ENCODE measurements at places on chromosomes 5 and 9.

DNA sequence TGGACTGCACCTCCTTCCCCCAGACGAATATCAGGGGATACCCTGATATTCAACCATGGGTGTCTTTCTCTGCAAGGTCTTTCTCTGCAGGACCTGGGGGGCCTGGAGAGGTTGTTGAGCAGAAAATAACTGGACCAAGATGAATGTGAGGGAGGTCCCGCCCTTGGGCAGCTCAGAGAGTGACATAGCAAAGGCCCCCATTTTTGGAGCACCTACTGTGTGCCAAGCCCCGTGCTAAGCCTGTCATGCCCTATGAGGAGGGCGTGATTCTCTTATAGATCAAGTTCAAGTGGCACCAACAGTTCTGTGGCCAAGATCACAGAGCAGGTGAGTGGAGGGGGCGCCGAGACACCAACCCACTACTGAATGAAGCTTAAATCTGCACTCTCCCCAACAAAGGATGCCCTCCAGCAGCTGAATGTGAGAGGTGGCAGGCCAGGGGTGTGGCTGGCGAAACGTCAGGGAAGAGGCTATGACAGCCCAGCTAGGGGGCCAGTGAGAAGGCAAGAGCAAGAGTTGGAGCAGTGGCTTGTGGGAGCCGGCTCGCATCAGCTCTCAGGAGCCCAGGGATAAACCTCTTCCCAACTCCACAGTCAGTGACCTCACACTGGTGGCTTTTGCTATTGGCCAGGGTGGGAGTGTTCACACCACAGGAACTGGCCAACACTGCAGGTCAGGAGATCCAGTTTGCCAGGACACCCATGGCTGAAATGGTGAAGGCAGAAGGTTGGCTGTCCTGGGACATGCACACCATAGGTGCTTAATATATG is 5.3 kb downstream of the SARDH start:
- DNase-seq = no peak

DNA sequence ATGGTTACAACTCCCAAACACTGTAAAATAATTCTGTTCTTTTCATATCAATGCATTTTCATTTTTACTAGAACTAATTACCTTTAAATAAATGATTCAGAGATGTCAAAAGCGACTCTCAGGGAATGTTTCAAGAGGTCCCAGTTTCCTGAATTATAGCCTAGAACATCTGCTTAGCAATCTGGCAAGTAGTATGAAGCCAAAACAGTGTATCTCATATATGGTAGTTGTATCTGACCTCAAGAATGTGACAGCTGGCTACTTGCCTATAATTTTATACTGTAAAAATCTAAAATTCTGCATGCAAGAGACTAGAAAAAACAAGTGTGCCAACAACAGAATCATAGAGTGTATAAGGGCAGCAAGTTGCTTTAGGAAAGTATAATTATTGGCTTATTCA is 187.7 kb upstream of the POU5F2 start:
- no peak for DNase-seq

- no peak for DNase-seq
Measured at GRCh38 chr9:135507104-135508035, 6.9 kb downstream of the MRPS2 start.

- no peak for DNase-seq
Measured at GRCh38 chr9:104556830-104557634, 11.9 kb upstream of the OR13C8 start.

DNA sequence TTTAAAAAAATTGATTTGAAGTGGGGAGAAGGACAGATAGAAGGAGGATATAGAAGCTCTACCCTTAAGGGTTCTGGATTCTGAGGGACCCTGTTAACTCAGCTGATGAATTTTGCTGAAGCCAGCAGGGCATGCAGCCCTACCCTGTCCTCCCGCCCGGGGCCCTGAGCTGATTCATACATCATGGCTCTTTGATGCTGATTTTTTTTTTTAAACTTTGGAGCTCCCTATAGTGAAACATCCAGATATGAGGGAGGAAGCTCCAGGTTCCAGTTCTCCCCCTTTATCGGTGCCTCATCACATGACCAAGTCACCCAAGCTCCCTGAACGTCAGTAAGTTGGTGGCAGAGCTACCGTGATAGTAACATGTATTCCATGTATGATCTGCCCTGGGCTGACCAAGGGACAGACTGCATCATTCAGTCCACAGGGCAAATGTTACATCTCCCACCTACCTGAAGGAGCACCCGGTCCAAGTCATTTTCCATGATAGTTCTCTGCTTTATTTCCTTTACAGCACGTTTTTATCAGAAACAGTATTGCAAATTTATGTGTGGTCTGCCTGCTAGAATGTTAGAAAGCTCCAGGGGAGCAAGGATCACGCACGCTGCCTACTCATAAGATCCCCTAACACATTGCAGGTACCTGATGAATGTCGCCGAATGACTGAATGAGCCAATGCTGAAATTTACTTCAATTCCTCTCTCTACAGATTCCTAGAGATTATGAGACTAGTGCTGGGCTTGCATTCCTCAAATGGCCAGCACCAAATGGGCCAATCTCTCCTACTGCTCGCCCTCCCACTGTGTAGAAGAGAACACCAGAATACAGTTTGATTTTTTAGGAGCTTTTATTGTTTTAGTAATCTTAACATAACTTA is 25.9 kb downstream of the SPARC start:
- DNase-seq = no peak

DNA sequence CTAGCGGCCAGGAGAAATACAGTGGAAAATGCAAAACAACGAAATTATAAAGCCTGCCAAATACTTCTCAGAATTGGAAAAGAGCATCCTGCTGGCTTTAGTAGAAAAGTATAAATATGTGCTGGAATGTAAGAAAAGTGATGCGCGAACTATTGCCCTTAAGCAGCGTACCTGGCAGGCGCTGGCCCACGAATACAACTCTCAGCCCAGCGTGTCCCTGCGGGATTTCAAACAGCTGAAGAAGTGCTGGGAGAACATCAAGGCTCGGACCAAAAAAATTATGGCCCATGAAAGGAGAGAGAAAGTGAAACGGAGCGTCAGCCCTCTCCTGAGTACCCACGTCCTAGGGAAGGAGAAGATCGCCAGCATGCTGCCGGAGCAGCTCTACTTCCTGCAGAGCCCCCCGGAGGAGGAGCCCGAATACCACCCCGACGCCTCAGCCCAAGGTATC is 15.0 kb downstream of the MSANTD3 start:
- no peak for DNase-seq

- no peak for DNase-seq
Measured at GRCh38 chr5:155711882-155712281, 615.1 kb upstream of the SGCD start.

DNA sequence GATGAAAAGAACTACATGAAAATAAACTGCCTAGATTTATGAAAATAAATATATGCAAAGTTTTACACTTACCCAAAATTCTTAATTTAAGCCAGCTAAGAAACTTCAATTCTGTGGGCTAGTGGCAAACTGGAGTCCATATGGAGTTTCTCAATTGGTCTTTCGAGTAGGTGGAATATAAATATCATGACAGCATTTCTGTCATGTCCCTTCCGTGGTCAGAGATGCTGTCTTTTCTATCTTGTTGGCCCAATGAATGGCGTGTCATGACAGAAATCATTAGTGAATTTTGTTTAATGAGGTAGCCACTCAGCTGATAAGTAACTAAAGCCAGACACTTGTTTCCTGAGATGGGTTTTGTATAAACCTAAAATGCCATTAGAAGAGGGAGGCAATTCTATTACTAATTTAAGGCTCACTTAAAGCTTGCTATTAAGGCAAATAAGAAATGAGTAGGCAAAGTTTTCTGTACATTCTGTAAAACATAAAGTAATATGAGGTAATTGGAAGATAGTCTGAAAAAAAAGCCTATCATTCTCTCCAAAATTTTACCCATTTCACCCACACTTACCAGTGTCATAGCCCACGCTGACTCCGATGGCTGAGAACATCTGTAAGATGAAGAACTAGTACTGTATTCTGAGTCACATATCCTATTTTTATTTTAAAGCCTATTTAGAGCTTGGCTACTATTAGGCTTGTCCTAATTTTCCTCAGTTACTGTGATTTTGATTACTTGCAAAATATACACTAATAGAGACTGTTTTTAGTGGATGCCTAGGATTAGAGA is 419.3 kb upstream of the MEF2C start:
- DNase-seq = no peak
